T-helper 17 cell (primary cell): ENCODE measurements at places on chromosomes 2 and 18.
A peak's percentile ranks its signal among the peaks of the same experiment; 100 is the strongest.

DNA sequence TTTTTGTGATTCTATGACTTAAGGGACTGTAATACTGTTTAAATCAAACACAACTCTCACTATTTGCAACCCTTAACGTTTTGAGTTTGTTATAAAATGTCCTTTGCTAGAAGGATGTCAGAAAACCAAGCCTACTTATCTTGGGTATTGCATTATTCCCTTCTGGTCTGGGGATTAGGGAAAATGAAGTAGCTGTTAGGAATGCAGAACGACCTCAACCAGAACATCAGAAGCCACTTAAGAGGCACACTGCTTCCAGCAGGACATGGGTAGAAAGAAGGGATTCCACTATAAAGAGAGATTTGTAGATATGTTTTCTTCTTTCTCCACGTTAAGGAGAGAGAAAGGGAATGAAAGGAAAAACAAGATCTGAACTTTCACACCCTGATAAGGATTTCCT lies 101.2 kb downstream of the SETBP1 start:
- no peak for DNase-seq

GRCh38 chr2:233418761-233419546 lies 64.7 kb downstream of the DGKD start:
- peak; percentile 50 for DNase-seq

GRCh38 chr2:226795281-226796011 lies 4.2 kb downstream of the IRS1 start:
- DNase-seq, result no peak

- no peak for DNase-seq
Measured at GRCh38 chr2:30964334-30965005, 157.2 kb upstream of the CAPN13 start.

GRCh38 chr2:85754313-85755095 lies 713 bp downstream of the ATOH8 start:
- no peak for DNase-seq

DNA sequence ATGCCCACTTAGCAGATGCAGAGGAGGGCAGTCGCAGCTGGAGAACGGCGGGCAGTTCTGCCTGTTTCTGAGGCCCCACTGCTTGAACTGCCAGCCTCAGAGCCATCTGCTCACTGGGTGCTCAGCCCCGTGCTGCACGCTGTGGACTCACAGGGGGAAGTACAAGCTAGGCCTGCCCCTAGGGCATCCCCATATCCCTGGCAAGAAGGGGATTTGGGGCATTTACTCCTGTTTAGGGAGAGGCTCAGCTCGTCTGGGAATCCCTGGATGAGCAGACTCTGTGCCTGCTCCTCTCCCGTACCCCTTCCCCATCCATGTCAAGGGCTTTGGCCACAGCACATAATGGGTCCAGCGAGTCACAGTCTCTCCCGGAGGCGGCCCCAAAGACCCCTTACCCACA lies 169.8 kb upstream of the PKDCC start:
- no peak for DNase-seq
